ENCODE measurements at places on chromosomes 16 and 17. TPM values are rescaled to one million over a fixed set of nuclear protein-coding genes. Genes with fewer than 3 reads are reported as not detected.

Gene PRSS33
- not detected for total RNA-seq

Gene C16orf96
- total RNA-seq: not detected

Gene GUCY2D
- not detected for total RNA-seq

Gene NACA2
- total RNA-seq: not detected

Gene NXN
- total RNA-seq: 24.3 TPM

Gene PRR14
- total RNA-seq: 24.2 TPM

Gene SPNS1
- total RNA-seq: 24.6 TPM

Gene ZMYND15
- total RNA-seq: 0.65 TPM

Gene CA7
- total RNA-seq: not detected

Gene PER1
- 130 TPM for total RNA-seq

Gene ZP2
- not detected for total RNA-seq

Gene CCL8
- not detected for total RNA-seq

Gene RABEP2
- 19.6 TPM for total RNA-seq

Gene TVP23A
- total RNA-seq: not detected

Gene PROCA1
- total RNA-seq: 2.4 TPM

Gene HSF5
- total RNA-seq: not detected

Gene NPB
- total RNA-seq: not detected

Gene TMEM114
- total RNA-seq: not detected

Gene TMC7
- total RNA-seq: 4.3 TPM

Gene IL21R
- total RNA-seq: not detected

Gene OTOP2
- total RNA-seq: not detected

Gene CCR7
- 0.22 TPM for total RNA-seq

Measured in subcutaneous adipose tissue (tissue), 4 donors.